ENCODE measurements at places on chromosomes 12 and 14.

DNA sequence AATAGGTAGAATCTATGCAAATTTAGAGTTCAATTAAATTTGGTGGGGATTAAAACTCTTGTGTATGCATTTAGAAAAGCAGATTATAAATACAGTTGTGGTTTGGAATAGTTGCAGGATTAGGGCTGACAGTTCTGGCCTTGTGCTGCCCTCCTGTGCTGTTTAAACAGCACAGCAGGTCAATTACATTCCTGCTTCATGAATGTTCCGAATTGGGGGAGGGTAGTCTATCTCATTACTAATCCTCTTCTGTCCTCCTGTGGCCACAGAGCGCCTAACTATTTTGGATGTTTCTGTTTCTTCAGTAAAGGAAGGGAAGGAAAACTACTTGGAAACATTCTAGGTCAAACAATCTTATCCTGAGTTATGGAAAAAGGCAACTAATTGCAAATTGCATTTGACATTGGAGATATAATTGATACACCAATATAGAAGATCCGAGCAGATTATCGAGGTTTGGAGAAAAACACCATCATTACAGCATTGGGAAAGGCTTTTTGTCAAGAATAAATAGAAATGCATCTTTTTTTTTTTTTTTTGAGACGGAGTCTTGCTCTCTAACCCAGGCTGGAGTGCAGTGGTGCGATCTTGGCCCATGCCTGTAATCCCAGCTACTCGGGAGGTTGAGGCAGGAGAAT lies 8.7 kb upstream of the GPR19 start:
- peak; percentile 15 for DNase-seq

GRCh38 chr12:704516-705242 lies 41.4 kb upstream of the NINJ2 start:
- DNase-seq, result no peak

GRCh38 chr12:65294641-65295262 lies 16.3 kb downstream of the MSRB3 start:
- DNase-seq, result no peak

DNA sequence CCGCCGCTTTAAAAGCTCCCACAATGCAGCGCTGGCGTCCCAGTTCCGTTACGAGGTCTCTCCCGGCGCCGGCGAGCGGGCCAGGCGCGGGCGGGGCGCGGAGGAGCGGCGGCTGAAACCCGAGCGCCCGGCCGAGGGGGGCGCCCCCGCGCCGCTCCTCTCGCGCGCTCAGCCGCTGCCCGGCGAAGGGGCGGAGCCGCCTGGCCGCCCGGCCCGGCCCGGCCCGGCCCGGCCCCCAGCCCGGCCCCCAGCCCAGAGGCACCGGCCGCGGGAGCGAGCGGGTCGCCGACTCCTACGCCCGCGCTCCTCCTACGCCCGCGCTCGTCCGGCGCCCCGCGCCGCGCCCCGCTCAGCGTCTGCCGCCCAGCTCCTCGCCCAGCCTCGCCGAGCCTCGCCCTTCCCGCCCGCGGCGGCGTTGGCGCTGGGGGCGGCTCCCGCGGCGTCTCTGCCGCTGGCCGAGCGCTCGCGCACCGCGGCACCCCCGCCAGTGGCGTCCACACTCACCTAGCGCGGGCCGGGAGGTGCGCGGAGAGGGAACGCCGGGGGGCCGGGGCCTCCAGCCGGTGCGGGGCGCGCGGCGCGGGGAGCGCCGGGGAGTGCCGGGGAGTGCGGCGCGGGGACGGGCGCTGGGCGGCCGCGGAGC lies at the start of gene RASSF8:
TSS of gene RASSF8 (plus strand) at position 255 of the 643 bp plus-strand sequence. CDS start 96,662 bp downstream, outside the sequence.
- no peak for DNase-seq

- no peak for DNase-seq
Observed at GRCh38 chr12:53751336-53752191, at the start of gene CISTR. TSS of gene CISTR (minus strand) at chr12:53751979.

DNA sequence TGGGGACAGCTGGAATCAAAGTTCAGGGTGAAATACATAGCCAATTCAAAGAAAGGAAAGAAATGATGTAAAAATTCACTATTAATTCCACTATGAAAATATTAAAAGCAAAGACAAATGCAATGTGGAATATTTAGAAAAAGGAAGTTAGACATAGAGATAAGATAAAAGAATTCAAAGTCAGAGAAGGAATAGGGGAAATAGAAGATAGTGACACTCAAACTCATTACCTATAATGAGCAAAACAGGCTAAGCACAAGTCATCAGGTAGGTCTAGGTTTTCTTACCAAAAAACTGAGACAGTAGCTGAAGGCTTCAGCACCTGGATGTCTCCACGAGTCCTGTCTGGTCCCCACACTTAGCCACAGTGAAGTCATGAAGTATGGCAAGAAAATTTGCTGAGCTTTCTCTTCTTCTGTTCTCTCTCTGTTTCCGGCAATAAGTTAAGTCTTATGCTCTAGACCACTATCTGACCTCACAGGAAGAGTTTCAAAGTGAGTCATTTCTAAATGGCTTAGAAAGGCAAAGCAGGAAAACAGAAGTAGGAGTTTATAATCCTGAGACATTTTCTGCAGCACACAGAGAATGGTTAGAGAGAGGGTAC lies at the start of gene C3AR1:
TSS of gene C3AR1 (minus strand) at position 369 of the 604 bp plus-strand sequence. CDS start 6,174 bp downstream, outside the sequence.
- peak; percentile 76 for DNase-seq

GRCh38 chr12:10211940-10212738 lies 538 bp upstream of the GABARAPL1 start:
- peak; percentile 85 for DNase-seq

DNA sequence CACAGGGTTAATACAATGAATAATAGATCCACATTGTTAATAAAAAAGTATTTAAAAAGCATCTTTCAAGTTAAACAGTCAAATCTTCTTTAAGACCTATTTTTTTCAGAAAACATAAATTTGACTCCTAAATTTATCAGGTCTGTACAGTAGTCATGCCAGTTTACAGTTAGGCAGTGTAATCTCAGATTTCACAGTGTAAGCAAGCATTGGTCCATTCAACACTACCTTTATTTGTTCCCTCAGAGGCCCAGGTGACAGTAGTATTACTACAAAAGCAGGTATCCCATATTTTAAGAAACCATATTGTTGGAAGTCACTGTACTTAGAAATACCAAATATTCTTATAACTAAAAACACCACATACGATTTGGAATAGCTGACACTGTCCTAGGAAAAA lies 6.1 kb downstream of the ATP2B1 start:
- DNase-seq, result no peak

- DNase-seq, result no peak
Observed at GRCh38 chr12:66217342-66217917, 28.4 kb downstream of the IRAK3 start.

DNA sequence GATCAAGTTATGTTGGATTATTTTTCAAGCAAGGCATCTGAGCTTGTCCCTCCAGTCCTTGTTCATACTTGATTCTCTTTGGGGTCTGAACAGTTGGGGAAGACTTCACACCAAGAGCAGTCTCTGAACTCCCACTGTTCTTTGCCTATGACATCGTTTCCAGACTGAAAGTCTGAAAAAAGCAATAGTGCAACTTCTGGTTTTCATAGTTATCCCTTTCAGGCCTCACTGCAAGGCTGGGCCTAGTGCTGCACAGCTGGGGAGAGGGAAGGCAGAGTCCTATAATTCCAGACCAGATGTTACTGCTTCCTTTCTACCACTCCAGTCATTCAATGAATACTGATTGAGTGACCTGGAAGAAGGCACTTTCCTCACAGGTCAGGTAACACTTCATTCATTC lies 187.1 kb upstream of the CCND2 start:
- DNase-seq, result no peak

All from naive thymus-derived CD8-positive, alpha-beta T cell (primary cell).